ENCODE measurements at places on chromosomes 3 and 15.

DNA sequence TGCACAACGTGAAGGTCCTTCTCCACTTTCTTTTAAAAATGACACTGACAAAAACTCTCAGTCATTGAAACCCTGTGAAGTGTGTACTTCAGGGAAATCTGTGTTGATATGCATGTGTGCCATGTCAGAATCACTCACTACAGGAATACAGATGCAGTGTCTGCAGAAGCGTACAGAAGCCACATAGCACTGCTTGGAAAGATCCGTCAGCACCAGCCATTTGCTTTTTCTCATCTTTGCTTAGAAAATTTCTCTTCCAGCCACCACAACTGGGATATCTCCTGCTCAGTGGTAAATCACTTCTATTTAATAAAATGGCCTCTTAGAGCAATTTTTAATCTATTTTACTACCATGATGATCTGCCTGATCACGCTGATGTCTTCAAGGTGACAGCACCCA, 91.3 kb upstream of the ARHGEF26 start:
- DNase-seq = no peak

DNA sequence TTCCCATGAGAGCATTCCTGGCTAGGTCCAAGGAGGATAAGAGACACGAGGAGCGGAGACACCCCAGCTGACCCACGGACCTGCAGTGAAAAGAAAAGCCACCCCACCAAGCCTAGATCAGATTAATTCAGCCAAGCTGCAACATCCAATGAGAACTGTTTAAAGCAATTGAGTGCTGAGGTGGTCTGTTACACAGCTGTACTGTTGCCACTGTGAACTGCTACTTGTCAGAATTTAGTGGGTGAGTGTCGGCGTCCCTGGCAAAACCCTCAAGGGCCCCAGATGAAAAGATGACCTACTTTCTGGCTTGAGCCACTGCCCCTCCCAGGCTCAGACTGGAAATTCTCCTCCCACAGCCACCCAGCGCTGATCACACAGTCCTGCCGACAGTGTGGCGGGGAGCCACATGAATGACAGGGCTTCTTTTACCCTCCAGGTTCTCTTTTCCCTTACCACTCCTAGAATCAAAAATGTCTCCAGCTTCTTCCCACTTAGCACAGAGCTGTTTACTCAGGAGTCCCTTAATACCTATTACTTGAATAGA, 26.4 kb upstream of the KBTBD12 start:
- DNase-seq = peak; percentile 20

DNA sequence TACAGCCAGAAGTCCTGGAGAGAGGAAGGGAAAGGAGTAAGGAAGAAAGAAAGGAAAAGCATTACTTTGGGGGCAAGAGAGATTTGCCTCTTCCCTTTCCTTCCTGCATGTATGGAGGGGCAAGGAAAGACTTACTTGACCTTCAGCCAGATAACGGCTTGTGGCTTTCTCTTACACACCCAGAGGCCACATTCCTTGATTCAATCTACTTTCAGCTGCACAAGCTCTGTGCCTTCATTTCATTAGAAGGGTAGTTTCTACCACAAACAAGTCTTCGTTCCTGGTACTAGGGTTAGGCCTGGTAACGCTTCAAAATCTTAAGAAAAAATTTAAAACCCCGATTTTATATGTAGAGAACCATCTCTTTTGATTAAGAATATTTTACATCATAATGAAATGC, 835.9 kb downstream of the TUSC7 start:
- no peak for DNase-seq

DNA sequence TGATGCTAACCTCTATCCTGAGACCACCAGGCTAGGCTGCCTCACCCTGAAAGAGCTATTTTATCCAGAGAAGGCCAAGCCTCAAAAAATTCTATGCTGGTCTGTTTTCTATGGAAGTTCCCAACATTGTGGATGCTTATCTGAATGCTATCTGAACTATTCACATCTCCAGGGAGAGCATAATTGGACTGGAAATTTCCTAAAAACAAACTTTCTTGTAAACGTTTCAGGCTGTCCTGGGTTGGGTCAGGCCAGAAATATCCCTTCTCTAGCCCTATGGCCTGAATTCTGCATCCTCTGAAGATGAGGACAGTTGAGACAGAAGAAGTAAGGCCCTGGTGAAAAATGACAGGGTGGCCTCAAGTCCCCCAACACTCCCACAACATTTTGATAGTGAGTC, 706.4 kb upstream of the NR2F2 start:
- DNase-seq = no peak

GRCh38 chr3:183449391-183449790, 21.0 kb upstream of the MCF2L2 start:
- DNase-seq = peak; percentile 48

GRCh38 chr3:101216710-101217465, 103.5 kb downstream of the IMPG2 start:
- DNase-seq = peak; percentile 45

- peak; percentile 53 for DNase-seq
Measured at GRCh38 chr3:178001670-178002101, 534.5 kb upstream of the KCNMB2 start.

DNA sequence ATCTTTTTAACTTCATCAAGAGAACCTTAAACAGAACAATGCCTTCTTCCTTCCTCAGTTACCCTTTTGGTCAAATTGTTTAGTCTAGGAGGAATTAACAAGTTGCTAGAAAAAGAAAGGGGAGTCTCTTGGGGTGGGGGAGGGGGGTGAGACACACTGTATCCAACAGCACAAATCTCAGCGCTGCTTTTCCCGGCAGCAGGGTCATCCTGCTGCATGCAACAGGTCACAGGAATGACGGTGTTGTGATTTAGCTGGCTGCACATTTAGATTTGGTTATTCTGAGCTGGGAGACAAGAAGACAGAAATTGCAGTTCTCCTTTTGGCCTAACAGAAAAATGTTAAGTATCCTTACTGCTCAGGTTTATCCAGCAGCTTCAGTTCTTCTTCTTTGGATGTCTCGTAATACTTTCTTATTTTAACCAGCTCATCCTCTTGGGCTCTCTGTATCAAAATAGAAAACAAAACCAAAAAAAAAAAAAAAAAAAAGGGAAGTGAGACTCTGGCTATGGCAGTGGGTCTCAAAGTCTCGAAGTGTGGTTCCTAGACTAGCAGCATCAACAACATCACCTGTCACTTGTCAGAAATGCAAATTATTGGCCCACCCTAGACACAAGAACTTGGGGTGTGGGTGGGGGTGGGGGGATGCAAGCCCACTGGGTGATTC, 190.5 kb downstream of the GREM1 start:
- DNase-seq = peak; percentile 68

- peak; percentile 22 for DNase-seq
Measured at GRCh38 chr15:41934843-41935242, 37.5 kb downstream of the EHD4 start.

DNA sequence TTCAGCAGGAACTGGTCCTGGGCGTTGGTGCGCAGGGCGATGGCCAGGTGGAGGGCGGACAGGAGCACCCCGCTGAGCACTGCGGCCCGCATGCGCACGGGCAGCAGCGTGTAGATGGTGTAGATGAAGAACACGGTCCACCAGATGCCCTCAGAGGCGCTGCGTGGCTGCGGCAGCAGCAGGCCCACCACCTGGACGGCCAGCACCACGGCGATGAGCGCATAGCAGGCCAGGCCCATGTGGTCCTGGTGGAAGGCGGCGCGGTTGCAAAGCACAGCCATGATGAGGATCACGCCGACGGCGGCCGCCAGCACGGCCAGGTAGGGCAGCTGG, 1.5 kb downstream of the ADCY5 start:
- no peak for DNase-seq

DNA sequence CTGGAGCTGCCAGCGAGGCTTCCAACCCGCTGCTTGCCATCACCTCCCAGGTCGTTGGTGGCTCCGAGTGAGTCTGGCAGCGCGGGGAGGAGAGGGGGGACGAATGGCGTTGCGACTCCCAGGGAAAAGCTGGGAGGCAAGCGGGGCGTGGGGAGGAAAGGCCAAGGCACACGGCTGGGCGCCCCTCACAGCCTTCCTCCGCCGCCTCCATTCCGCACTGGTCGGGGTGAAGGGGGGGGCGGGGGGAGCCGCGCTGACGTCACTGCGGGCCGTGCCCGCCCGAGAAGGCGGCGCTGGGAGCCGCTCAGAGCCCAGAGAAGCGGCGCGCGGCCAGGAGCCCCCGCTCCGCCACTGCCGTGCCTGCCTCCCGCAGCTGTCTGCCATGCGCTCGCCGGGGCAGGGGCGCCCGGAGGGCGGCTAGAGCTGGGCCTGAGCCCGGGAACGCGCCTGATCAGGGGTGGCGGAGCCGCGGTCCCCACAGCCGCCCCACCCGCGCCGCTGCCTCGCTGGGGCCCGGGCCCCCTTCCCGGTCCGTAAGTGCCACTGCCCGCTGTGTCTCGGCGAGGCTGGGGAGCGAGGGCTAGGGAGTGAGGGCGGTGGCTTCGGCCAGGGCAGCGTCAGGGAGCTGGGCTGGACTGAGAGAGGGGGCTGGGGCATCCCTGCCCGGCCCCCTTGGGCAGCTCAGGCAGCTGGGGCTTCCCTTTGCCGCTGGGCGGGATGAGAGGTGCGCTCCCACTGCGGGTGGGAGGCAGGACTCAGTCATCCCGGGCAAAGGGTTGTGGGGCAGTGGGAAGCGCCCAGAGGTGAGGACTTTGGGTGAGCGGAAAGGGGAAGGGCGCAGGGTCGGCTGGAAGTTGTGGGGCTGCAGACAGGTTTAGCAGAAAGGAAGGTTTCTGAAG, 27.8 kb upstream of the POLG start:
- no peak for DNase-seq

- DNase-seq = no peak
Measured at GRCh38 chr3:171314341-171314740, 145.9 kb downstream of the TNIK start.

GRCh38 chr3:43632986-43633385, 11.2 kb upstream of the ANO10 start:
- no peak for DNase-seq

GRCh38 chr3:137766876-137767537, 2.9 kb downstream of the SOX14 start:
- no peak for DNase-seq

DNA sequence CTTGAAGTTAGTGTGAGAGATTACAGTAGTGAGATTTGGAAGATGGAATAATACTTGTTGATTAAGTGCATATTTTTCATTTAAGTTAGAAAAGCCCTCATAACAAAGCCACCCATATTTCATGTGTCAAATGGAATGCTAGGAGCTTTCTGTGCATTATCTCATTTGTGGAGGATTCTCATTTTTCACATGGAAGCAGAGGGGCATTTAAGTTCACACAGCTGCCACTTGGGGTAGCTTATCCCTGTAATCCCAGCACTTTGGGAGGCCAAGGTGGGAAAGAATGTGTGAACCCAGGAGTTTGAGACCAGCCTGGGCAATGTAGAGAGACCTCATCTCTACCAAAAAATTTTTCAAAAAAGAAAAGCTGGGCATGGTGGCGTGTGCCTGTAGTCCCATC, 55.2 kb downstream of the RAB7A start:
- DNase-seq = no peak

DNA sequence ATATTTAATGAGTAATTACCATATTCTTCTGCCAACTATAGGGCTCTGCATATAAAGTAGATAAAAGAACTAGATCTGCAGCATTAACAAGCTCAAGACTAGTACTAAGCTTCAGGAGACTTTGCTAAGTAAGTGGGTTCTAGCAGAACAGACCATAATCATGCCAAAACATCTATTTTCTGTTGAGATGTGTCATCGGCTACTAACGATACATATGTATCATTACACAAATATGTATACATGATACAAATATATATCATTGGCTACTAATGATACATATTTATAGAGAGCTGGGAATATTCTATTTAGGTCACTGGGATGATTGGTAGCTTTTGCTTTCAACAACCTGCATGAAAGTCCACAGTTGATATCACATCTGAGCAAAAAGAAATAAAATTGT, 185.8 kb upstream of the DCBLD2 start:
- no peak for DNase-seq

- DNase-seq = no peak
Measured at GRCh38 chr15:51038974-51039319, 55.8 kb downstream of the TNFAIP8L3 start.

- no peak for DNase-seq
Measured at GRCh38 chr3:189394599-189395121, 222.9 kb downstream of the TPRG1 start.

Data from cardiac fibroblast (primary cell).